ENCODE measurements at places on chromosomes 11 and 22.

- no peak for DNase-seq
Observed at GRCh38 chr22:30092686-30093085, 12.4 kb downstream of the HORMAD2 start.

- no peak for DNase-seq
Observed at GRCh38 chr22:25941365-25941960, 199.5 kb downstream of the MYO18B start.

DNA sequence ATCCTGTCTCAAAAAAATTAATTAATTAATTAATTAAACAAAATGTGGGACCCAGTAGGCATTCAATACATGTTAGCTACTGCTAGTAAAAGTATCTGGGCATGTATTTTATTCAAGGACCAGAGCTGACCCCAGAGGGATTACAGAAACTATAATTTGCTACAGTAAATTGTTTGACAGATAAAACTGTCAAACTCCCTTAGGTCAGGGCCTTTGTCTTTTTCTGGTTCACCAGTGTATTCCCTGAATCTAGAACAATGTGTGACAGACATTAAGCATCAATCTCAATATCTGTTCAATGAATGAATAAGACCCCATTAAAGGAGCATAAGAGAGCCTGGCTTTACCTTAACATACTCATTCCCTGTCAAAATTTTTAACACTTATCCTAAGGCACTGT is 6.0 kb downstream of the CKAP5 start:
- DNase-seq = no peak

GRCh38 chr22:49999063-49999945 is 13.3 kb downstream of the IL17REL start:
- no peak for DNase-seq

DNA sequence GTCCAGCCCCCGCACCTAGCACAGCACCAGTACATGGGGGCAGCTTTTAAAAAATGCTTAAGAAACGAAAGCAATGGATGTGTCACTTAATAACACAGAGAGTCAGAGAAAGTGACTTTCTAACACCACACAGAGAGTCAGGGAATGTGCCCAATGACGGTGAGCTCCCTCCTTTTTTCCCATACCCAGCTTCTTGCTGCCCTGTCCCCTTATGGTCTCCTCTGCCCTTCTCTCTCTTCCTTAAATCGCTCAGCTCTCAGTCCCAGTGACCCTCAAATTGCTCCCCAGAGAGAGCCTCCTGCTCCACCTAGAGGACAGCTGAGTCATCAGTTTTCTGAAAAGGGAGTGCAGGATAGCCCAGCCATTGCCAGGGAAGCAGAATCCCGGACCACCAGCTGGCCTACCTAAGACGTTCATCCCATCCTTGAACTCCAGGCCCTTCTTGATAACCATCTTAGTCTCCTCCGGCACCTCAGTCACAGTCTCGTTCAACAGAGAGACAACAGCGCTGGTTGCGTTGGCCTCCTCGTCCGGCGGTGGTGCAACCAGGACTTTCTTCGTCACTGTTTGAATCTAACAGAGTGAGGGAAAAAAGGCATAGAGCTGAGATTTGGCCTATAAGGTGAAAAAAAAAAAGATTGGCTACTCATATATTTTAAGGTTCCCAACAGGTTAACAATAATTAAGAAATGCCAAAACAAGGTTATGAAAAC is 113.5 kb downstream of the SLC1A2 start:
- no peak for DNase-seq

DNA sequence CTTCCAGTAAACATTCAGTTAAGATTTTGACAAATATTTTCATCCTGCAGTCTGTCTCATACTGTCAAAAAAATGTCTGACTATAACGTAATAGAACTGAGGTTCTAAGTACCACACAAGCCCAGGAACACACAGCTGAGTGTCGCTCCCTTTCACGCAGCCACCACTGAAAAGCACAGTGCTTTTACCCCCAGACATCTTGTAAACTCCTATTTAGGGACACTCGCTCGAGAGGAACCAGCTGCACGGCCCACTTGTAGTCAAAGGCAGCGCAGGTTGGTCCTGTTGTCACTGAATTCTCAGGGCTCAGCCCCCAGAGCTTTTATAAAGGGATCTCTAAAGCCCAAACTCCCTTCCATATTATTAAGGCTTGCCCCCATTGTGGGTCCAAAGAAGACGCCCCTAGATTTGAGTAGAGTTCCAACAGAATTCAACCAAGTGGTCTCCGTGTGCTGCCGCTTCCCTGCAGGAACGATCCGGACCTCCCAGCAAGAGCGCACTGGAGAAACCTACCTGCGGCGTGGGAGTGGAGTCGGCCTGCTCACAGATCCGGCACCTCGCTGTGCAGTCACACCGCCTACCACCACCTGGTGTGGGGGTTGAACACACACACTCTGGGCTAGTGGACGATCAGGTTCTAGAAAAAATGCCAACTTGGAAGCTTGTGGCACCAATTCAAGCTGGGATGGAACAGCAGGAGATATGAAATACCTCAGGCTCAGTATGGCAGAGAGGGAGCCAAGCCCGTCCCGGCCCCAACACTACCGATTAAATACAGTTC is 23.4 kb downstream of the ASPHD2 start:
- DNase-seq = no peak

GRCh38 chr22:23282089-23282501 is 101.8 kb downstream of the BCR start:
- DNase-seq = no peak

DNA sequence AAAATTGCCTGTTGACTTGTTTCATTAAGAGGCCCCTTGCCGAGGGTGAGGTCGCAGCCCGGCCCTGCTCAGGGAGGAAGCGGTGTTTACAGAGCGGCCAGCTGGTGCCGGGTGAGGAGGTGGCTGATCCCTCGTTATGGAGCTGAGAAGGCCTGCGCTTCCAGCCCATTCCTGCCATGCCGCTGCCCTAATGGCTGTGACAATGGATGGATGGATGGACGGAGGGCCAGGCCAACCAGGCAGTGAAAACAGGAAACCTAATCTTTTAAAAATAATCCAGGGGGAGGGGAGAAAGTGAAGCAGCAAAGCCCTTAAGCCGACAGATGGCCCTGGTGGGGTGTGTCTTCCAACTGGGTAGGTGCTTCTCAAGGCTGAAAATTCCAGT is 38.5 kb downstream of the BCR start:
- DNase-seq = peak; percentile 43

DNA sequence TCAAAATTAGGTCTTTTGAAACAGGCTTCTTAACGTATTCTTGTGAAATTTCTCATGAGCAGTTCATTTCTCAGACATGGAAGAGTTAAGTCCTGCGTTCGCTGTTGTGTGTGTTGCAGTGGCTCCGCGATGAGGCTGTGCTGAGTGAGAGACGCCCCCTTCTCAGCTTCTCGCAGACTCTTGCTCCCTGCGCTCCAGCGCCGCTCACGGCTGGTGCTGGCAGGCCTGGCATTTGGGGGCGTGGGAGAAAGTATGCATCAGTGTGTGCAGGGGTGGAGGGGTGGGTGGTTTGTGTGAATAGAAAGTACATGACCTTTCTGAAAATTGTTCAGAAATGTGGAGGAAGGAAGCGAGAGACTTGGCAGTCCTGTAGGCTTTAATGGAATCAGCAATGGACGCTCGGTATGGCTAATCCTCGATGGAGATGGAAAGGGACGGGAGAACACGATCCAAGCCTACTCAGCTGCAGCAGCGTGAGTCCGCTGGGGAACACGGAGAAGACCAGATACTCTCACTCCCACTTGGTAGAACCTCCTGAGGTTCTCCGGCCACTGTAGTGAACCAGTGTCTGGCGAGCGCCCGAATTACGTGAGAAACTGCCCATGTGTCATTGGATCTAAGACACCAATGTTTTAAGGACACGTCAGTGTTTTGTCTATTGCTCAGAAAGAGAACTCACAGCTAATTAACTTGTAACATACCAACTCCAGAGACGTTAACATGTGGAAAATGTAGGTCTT is 5.9 kb downstream of the TAB1 start:
- no peak for DNase-seq

DNA sequence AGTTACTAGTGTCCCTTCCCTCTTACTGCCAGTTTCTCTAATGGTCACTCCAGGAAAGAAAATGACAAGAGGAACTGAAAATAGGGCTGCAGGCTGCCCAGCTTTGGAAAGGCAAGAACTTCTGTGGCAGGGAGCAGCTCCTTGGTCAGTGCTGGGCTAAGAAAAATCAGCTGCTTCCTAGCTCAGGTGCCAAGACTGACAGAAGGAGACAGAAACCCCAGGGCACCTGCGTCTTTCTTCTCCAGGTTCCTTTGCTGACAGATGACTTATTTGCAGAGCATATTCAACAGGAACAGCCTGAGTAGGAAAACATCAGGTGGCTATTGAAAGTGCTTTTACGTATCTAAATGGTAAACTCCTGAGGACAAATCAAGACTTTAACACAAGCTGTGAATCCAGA is 25.4 kb downstream of the MAML2 start:
- no peak for DNase-seq

DNA sequence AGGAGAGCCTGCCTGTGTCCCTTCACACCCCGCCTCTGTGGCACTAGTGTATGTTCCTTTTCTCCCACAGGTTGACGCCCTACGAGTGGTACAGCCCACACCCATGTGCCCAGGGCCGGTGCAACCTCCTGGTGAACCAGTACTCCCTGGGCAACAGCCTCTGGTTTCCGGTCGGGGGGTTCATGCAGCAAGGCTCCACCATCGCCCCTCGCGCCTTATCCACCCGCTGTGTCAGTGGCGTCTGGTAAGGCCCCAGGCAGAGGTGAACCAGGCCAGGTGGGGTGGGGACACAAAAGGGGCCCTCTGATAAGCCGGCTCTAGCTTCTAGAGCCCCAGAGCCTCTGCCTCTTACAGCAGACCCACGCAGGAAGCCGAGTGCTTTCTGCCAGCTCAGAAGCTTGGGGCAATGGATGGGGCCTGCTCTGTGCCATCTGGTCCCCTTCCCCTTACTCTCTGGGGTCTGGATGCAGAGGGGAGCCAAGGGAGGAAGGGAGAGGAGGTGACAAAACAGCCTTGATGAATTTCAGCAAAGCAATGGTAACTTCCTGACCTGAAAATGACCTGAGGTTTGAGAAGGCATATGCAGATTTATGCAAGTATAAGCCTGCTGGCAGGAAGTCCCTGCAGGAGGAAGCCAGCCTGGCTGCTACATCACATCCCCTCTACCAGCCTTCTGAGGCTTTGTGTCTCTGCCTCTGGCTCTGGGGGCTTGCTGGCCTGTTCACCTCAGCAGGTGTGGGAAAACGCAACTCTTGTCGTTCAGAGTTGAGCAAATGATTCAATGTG is 67.0 kb upstream of the TBCEL start:
- DNase-seq = no peak

DNA sequence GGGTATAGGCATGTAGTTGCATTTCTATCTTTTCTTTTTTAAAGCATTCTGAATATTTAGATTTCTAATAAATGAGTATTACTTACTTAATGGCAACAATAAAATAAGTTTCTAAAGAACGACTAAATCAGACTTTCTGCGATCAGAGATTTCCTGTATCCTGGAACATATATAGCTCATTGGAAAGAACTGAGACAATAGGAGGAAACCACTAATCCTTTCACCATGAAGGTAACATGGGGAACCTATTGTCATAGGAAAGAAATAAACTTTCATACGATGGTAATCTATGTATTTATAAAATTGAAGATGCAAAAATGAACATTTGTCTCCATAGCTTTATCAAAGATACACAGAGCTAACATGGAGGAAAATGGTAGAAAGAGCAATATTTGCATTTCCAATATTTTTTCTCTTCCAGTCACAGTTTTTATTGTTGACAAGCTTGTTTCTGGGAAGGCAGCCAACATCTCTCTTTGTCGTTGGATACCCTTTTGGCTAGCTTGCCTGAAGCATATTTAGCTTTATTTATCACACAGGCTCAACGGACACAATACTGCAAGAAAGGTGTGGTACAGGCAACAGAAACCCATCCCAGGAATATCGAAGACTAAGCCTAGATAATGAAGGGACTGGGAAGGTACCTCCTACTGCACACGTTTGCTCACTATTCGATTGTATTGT is 293.3 kb upstream of the MPPED2 start:
- DNase-seq = no peak

GRCh38 chr22:45007391-45008185 is 2.2 kb downstream of the PHF21B start:
- no peak for DNase-seq

- no peak for DNase-seq
Observed at GRCh38 chr22:48242461-48242864, 1480.0 kb downstream of the TBC1D22A start.

DNA sequence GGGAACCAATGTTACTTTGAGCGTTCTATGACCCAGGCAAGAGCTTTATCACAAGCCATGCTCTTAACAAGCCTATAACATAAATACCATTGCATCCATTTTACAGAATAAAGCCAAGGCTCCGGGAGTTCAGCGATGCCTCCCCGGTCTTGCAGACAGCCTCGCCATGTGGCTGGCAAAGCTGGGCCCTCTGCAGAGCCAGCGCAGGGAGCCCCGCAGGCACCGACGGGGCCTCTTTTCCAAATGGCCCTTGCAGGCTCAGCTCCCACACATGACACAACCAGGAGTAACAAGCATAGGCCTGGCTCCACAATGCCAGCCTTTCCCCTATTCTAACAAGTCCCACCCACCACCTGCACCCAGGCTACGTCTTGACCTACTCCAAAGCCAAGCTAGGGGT is 72.2 kb upstream of the TSPAN18 start:
- DNase-seq = no peak

- DNase-seq = no peak
Observed at GRCh38 chr11:66168289-66168688, 98.2 kb downstream of the PACS1 start.

DNA sequence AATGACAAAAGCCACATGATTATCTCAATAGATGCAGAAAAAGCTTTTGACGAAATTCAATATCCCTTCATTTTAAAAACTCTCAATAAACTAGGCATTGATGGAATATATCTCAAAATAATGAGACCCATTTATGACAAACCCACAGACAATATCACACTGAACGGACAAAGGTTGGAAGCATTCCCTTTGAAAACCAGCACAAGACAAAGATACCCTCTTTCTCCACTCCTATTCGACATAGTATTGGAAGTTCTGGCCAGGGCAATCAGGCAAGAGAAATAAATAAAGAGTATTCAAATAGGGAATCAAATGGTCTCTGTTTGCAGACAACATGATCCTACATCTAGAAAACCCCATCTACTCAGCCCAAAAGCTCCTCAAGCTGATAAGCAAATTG is 52.0 kb downstream of the CASP12 start:
- DNase-seq = no peak

DNA sequence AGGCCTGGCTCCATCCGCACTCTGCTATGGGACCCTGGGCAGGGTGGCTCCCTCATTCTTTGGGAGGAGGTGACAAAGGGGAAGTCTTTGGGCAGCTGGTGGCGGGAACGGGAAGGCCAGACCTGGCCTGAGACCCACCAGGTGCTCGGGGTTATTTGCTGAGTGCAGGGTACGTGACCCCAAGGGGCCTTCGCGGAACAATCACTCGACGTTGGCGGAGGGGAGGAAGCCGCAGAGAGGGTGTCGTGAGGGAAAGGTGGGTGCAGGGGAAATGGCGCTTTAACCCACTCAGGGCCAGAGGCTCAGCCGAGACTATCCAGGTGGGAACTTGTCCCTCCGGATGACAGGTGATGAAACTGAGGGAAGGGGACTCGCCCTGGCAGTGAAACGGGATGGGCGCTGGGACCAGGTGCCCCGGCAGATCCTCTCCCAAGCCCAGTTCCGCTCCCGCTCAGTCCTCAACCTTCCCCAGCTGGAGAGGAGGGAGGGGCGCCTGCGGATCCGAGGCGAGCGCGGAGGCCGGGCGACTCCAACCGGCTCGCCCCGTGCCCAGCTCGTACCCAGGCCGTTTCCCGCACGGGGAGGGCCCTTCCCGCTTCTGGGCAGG is 911 bp downstream of the A4GALT start:
- no peak for DNase-seq

- no peak for DNase-seq
Observed at GRCh38 chr11:82680252-82680651, 53.4 kb downstream of the FAM181B start.
